ENCODE measurements at places on chromosomes 4 and X. TPM values are rescaled to one million over a fixed set of nuclear protein-coding genes. Genes with fewer than 3 reads are reported as not detected.

The SSX3 gene
- not detected for total RNA-seq

The RADX gene
- total RNA-seq, result 2.6 TPM

The SLITRK4 gene
- 55.1 TPM for total RNA-seq

The SPP1 gene
- total RNA-seq, result 2,902 TPM

The SPATA4 gene
- 0.17 TPM for total RNA-seq

The AMTN gene
- not detected for total RNA-seq

The LRIT3 gene
- total RNA-seq, result 0.22 TPM

The TEX11 gene
- total RNA-seq, result not detected

The BCORL1 gene
- total RNA-seq, result 4.1 TPM

The ADAMTS3 gene
- total RNA-seq, result 1.9 TPM

The TMEM150C gene
- total RNA-seq, result 24.6 TPM

The SULT1B1 gene
- 2.2 TPM for total RNA-seq

The CEP135 gene
- 5.1 TPM for total RNA-seq

The POF1B gene
- total RNA-seq, result not detected

The NDNF gene
- total RNA-seq, result 4.8 TPM

The REELD1 gene
- total RNA-seq, result not detected

Data from subcutaneous adipose tissue (tissue), 4 donors.